ENCODE measurements at places on chromosomes 12 and 14. TPM values are rescaled to one million over a fixed set of nuclear protein-coding genes. Genes with fewer than 3 reads are reported as not detected.

Gene C1R
- total RNA-seq: 10.2 TPM

Gene TMPRSS12
- not detected for total RNA-seq

Gene STON2
- total RNA-seq: 77.2 TPM

Gene ASCL1
- 8.3 TPM for total RNA-seq

Gene SLC10A1
- total RNA-seq: not detected

Gene INHBC
- not detected for total RNA-seq

Gene PMEL
- 6.3 TPM for total RNA-seq

Gene TMEM233
- not detected for total RNA-seq

Gene HOXC12
- not detected for total RNA-seq

Gene IAPP
- not detected for total RNA-seq

Gene C12orf50
- total RNA-seq: 0.10 TPM

Gene RILPL1
- 25.4 TPM for total RNA-seq

Gene KRT85
- not detected for total RNA-seq

Gene PLEK2
- 0.67 TPM for total RNA-seq

Gene KRT71
- total RNA-seq: not detected

Gene FRS2
- total RNA-seq: 42.3 TPM

Gene P2RX2
- total RNA-seq: 0.19 TPM

Measured in progenitor cell of endocrine pancreas (in vitro differentiated cells).